Right ventricle myocardium inferior (tissue), 1 donor: ENCODE measurements at places on chromosomes 12 and 14. TPM values are rescaled to one million over a fixed set of nuclear protein-coding genes. Genes with fewer than 3 reads are reported as not detected.
A peak's percentile ranks its signal among the peaks of the same experiment; 100 is the strongest.

DNA sequence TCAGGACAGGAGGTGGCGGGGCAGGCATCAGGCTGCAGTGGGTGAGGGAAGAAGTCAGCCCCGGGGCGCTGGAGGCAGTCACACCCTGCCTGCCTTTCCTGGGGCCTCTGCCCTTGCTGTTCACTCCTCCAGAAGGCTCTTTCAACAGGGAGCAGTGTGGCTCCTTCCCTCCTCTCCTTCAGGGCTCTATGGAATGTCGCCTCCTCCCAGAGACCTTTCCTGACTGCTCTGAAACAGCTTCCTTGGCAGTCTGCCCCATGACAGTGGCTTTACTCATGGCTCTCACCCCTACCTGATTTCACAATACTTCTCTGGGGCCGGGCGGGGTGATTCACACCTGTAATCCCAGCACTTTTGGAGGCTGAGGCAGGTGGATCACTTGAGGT lies 7.1 kb downstream of the RHOF start:
- DNase-seq: peak; percentile 41

Gene LHX5
- not detected for total RNA-seq

Gene IPO8
- 21.5 TPM for total RNA-seq

GRCh38 chr12:123897221-123897620 lies 75.4 kb downstream of the CCDC92 start:
- no peak for DNase-seq

Gene MRPL51
- 278 TPM for total RNA-seq

DNA sequence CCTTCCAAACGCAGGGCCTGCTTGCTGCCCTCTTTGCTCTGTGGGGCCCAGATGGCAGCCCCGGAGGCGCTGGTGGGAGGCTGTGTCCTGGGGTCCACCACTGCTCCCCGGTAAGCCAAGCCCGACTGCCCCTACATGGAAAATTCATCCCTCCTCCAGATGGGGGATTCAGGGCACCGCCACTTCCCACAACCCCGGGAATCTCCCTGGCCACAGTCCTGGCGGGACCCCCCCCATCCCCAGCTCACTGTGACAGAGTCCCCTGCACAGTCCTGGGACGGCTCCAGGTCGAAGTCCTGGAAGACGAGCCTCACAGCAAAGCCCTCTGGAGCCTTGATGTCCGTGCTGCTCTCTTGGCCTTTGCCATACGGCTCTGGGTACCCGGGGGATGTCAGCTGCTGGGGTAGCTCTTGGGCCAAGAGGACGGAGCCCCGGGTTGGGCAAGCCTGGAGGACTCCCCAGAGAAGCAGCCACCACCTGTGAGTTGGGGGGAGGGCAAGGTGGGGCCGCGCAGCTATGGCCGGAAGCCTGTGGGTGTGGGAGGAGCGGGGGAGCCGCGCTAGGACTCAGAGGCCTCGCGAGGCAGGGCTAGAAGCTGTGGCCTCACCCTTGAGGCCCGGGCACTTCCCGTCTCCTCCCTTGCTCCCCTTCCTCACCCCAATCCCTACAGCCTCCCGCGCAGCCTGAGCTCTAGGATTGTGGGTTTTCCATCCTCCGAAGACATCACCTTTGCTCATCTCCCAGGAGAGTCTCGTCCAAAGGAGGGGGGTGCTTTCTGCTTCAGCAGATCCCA lies 815 bp downstream of the C1RL start:
- DNase-seq: peak; percentile 90

DNA sequence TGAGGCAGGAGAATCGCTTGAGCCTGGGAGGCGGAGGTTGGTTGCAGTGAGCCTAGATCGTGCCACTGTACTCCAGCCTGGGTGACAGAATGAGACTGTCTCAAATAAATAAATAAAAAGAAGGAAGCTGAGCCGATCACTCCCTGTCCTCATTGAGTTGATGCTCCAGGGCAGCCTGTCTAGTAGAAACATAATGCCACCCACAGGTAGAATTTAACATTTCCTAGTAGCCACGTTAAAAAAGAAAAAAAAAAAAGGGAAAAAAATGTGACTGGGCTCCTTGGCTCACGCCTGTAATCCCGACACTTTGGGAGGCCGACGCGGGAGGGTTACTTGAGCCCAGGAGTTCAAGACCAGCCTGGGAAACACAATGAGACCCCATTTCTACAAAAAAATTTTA lies 135.7 kb downstream of the SCARB1 start:
- DNase-seq: no peak

GRCh38 chr12:90250766-90251165 lies 542.1 kb upstream of the ATP2B1 start:
- no peak for DNase-seq
